ENCODE measurements at places on chromosomes 2 and 18. TPM values are rescaled to one million over a fixed set of nuclear protein-coding genes. Genes with fewer than 3 reads are reported as not detected.

Gene GCKR
- not detected for total RNA-seq

Gene LAPTM4A
- total RNA-seq = 206 TPM

- no peak for DNase-seq
These were observed 35.4 kb upstream of the WIPF1 start for GRCh38 chr2:174632841-174633622.

GRCh38 chr2:21646345-21646744, 522.6 kb downstream of the TDRD15 start:
- no peak for DNase-seq

GRCh38 chr2:23574919-23575654, 190.1 kb downstream of the KLHL29 start:
- no peak for DNase-seq

- no peak for DNase-seq
These were observed 151.1 kb downstream of the CCDC148 start for GRCh38 chr2:158305501-158305900.

GRCh38 chr2:16890081-16890480, 224.4 kb upstream of the CYRIA start:
- no peak for DNase-seq

DNA sequence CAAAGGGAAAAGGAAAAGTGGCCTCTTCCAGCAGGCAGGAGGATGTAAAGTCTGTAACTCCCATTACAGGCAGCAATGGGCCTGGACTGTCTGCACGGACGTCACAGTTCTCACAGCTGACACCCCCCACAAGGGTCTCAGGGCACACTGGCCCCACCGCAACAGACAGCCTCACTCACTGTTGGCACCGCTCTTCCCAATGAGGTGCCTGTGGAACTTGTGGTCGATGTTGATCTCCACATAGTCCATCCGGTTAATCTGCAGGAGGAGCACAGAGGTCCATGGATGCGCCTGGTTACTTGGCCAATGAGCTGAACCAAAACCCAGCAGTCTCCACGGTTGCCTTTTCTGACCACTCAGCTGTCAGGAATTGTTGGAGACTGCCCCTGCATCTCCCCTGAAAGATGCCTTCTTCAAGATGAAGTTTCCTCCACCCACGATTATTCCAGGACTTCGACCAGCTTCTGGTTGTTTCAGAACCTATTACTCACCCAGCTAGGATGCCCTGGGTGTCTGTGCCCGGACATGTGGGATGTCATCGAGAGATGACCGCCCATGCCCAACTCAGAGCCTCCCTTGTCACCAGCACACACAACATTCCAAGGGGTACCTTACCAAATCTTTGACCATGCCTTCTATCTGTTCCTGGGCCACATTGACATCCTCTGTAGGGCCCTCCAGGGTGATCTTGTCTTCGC, 62.5 kb downstream of the HDLBP start:
- DNase-seq = no peak

- no peak for DNase-seq
These were observed 2.0 kb upstream of the CHRND start for GRCh38 chr2:232523682-232524597.

DNA sequence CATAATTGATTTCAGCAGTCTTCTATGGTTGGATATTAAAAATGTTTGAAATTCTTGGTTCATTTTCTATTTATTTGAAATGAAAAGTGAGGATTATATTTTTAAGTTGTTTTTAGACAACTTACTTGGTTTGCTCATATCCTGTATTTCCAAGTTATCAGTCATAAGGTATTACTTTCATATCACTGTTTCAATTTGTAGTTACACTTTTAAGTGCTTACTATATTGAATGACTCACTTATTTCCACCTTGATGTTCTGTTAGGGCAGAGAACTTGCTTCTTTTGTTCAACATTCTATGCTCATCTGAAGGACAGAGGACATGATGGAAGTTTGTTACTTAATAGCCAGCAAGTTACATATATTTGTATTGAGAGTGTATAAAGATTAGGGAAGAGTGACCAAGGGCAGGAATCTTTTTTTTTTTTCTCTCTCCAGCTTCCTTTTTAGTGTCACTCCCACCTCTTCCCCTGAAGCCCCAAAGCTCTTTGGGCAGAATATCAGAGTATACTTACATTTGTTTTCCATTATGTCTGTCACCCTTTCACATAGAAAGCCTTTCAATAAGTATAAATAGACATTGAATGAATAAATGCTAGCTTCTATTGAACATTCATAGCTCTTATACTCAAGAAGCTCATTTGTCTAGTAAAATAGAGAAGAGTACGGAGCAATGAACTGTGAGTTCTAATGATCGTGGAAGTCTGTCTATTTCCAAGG, 28.1 kb downstream of the PIK3C3 start:
- no peak for DNase-seq

Measured in tibial nerve (tissue), 4 donors.